ENCODE measurements at places on chromosomes 3 and 15.

GRCh38 chr15:92714077-92714476, 58.5 kb upstream of the FAM174B start:
- DNase-seq: no peak

GRCh38 chr3:188947401-188948280, 224.1 kb upstream of the TPRG1 start:
- DNase-seq: no peak

GRCh38 chr3:148833223-148833622, 5.6 kb downstream of the CPB1 start:
- no peak for DNase-seq

DNA sequence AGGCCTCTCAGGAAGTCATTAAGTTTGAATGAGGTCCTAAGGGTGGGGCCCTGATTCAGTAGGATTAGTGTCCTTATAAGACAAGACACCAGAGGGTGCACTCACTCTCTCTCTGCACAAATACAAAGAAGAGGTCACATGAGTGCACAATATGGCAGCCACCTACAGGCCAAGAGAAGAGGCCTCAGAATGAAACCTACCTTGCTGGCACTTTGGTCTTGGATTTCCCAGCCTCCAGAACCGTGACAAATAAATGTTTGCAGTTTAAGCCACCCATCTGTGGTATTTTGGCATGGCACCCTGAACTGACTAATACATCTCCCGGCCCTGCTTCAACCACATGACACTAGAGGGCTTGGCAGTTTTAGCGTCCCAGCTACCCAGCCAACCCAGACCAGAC, 73.9 kb upstream of the CHRNB4 start:
- DNase-seq: no peak

All from stimulated activated CD8-positive, alpha-beta memory T cell treated with anti-CD3 and anti-CD28 coated beads, Interleukin-2, amount 100 ng/mL, for 1 hour (primary cell).